ENCODE measurements at places on chromosomes 2 and 18. TPM values are rescaled to one million over a fixed set of nuclear protein-coding genes. Genes with fewer than 3 reads are reported as not detected.

Gene FNDC4
- total RNA-seq, result 30.8 TPM

Gene TMEM163
- total RNA-seq, result not detected

Gene SLC9A2
- total RNA-seq, result not detected

Gene SERPINB3
- total RNA-seq, result not detected

Gene CENPA
- total RNA-seq, result 0.87 TPM

Gene SLC40A1
- total RNA-seq, result 19.7 TPM

Gene CNGA3
- total RNA-seq, result not detected

Gene ACVR1
- 24.8 TPM for total RNA-seq

Gene CIDEA
- total RNA-seq, result not detected

Gene SPHKAP
- 0.05 TPM for total RNA-seq

Gene GALNT5
- total RNA-seq, result 11.3 TPM

Gene IMPACT
- 28.9 TPM for total RNA-seq

Gene LINC00305
- not detected for total RNA-seq

Gene ZNF804A
- total RNA-seq, result not detected

Gene WNT6
- total RNA-seq, result 0.06 TPM

Gene HOXD10
- not detected for total RNA-seq

Gene ATP6V1B1
- total RNA-seq, result 0.12 TPM

Gene VWA3B
- total RNA-seq, result not detected

Gene KCNG2
- 0.49 TPM for total RNA-seq

Data from cardiac ventricle fibroblast (primary cell).